ENCODE measurements at places on chromosomes 3 and 15. TPM values are rescaled to one million over a fixed set of nuclear protein-coding genes. Genes with fewer than 3 reads are reported as not detected.

The ZMYND10 gene
- total RNA-seq: 0.28 TPM

The CKMT1B gene
- not detected for total RNA-seq

The NANOGP8 gene
- not detected for total RNA-seq

The SERINC4 gene
- 0.09 TPM for total RNA-seq

The SLC9C1 gene
- total RNA-seq: 0.14 TPM

The SAXO2 gene
- total RNA-seq: 0.65 TPM

The PLA2G4D gene
- total RNA-seq: not detected

The ARGFX gene
- not detected for total RNA-seq

The IL17RE gene
- 0.14 TPM for total RNA-seq

The MCTP2 gene
- total RNA-seq: 8.7 TPM

The QARS1 gene
- 284 TPM for total RNA-seq

The TMOD3 gene
- total RNA-seq: 35.3 TPM

The SYNPR gene
- total RNA-seq: not detected

The ZIC4 gene
- not detected for total RNA-seq

The B3GALNT1 gene
- 10.6 TPM for total RNA-seq

The NPAP1 gene
- total RNA-seq: not detected

The RARB gene
- total RNA-seq: 10.3 TPM

The ANKRD63 gene
- not detected for total RNA-seq

The MKRN3 gene
- total RNA-seq: 1.4 TPM

The GABRR3 gene
- total RNA-seq: 0.09 TPM

The TGM4 gene
- not detected for total RNA-seq

The NMD3 gene
- total RNA-seq: 77.0 TPM

The PLA2G4B gene
- total RNA-seq: 0.71 TPM

The PAQR5 gene
- 9.6 TPM for total RNA-seq

The DVL3 gene
- total RNA-seq: 44.7 TPM

The NOX5 gene
- total RNA-seq: 0.09 TPM

The GRK7 gene
- total RNA-seq: not detected

The ARPC4 gene
- 170 TPM for total RNA-seq

The SLC24A5 gene
- not detected for total RNA-seq

The ETV5 gene
- 18.5 TPM for total RNA-seq

The PLOD2 gene
- total RNA-seq: 239 TPM

The CCDC80 gene
- 1,612 TPM for total RNA-seq

The CPNE4 gene
- not detected for total RNA-seq

The MYEF2 gene
- total RNA-seq: 0.71 TPM

The NR1I2 gene
- not detected for total RNA-seq

The GDPGP1 gene
- 7.2 TPM for total RNA-seq

The RASGRP1 gene
- 0.37 TPM for total RNA-seq

The RHOV gene
- total RNA-seq: under 0.01 TPM

The AMIGO3 gene
- not detected for total RNA-seq

The SLC7A14 gene
- 4.1 TPM for total RNA-seq

The CCR4 gene
- total RNA-seq: under 0.01 TPM

The RLBP1 gene
- total RNA-seq: not detected

The CCR8 gene
- total RNA-seq: not detected

The XCR1 gene
- total RNA-seq: under 0.01 TPM

The ERICH6 gene
- total RNA-seq: not detected

The POLQ gene
- total RNA-seq: 1.8 TPM
